ENCODE measurements at places on chromosomes 7 and 10. TPM values are rescaled to one million over a fixed set of nuclear protein-coding genes. Genes with fewer than 3 reads are reported as not detected.
A peak's percentile ranks its signal among the peaks of the same experiment; 100 is the strongest.

The PAPOLB gene
- not detected for total RNA-seq

The CRHR2 gene
- total RNA-seq: not detected

The ARHGEF35 gene
- total RNA-seq: 0.97 TPM

DNA sequence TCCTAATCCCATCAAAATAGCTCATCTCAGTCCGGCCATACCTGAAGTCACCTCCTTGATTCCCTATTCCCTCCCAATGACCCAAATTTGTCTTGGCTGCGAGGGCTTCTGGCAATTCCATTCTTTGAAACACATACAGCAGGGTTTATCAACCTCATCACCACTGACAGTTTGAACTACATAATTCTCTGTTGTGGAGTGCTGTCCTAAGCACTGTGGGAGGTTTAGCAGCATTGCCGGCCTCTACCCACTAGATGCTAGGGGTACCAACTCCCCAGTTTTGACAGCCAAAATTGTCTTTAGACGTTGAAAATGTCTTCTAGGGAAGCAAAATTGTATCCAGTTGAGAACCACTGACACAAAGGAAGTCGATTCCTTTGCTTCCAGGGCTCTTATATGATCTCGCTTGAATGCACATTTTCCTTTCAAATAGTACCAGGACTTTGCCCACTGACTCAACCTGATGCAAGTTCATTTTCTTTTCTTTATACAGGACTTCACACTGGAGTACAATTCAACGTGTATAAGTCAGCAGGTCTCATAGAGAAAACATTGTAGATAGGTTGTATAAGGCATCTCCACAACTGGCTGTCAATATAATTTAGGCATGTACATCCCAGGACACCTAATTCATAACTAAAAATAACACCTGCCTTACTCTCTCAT, 133.3 kb downstream of the STRA8 start:
- DNase-seq: no peak

DNA sequence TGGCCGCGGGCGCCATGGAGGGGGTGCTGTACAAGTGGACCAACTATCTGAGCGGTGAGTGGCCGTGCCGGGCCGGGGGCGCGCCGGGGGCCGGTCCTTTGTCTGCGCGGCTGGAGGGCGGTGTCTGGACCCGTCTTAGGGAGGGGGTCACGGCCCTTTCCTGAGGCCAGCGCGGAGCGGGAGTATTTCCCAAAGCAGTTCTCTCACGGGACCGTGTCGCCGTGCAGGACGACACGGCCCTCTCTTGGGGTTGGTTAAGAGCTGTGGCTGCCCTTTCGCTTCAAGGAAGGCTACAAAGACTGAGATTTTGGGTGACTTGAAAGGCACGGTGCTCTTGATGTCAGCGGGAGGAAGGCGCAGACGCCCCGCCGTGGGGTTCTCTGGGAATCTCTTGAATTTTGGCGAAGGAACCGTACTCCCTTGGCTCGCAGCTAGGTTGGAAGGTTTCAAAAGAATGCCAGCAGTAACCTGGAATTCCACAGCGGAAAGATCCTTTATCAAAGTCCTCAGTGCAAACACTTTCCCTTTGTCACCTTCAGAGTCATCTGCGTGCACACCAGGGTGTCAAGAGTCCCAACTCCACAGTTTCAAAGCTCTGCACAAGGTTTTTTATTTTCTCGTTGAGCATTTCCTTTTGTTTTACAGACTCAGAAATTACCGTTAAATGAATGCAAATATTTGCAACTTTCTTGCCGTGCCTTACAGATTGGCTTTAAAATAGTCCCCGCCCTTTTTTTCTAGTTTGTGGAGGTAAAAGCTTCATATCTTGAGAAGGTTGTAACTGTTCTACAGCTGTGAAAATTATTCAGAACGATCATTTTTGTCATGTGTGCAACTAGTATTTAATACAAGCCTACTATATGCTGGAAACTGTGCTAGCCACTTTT, 780 bp downstream of the PLEKHA8 start:
- peak; percentile 38 for DNase-seq

DNA sequence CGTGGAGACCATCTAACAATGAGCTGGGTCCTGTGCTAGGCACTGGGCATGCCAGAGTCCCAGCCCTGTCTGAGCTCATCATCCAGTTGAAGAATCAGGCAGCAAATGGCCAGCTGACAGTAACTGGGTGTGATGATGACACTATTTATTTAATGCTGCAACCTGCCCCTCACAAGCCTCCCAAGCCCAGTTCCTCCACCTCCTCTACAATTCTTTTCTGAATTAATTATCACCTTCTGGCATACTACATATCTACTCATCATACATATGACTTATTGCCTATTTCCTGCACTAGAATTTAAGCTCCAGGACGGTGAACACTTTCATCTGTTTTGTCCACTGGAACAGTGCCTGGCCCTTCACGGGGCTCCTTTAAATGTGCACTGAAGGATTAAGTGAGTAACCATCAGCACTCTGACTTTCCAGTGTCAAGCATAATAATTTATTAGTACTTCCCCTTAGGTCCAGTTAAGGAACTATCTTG, 96.7 kb upstream of the LAMB4 start:
- DNase-seq: no peak

DNA sequence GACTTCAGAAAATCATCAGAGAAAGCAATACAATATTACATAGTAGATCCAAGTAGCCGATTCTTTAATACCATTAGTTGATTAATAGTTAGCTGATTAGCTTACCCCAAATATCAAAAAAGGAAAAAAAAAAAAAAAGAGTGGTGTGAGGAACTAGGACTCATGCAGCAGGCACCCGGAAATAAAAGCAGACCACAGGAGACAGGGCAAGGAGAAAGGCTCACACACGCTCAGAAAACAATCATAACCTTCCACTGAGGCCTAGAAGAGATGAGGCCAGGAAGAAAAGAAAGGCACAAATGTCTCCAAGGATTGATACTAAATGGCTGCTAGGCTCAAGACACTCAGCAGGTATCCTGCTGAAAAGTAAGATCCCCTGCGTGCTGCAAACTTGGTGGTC, 25.9 kb downstream of the TRDMT1 start:
- DNase-seq: no peak

DNA sequence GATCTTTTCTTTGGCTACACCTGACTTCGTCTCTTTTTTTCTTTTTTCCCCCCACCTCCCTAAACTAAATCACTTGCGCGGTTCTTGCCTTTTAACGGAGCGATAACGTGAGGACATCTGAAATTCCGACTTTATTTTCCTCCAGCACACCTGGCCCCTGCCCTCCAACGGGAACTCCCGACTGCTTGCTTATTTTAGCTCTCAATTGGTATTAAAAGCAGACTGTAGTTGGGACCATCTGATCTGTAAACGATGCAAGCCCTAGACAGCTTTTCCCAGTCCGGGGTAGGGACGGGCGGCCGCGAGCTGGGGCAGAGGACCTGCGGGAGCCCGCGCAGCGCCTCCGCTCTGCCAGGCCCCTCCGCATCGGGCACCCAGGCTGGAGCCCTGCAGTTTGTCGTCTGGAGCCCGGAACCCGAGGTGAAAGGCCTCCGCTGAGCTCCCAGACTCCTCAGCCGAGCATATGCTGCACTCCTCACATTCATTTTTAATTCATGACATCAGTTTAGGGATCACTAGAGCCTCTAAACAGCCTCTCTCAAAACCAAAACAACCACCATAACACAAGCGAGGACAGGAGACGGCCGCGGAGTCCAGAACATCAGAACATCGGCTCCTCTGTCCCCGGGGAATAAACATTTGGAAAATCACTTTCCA, 10.0 kb upstream of the EMX2 start:
- peak; percentile 67 for DNase-seq

GRCh38 chr7:106231856-106232490, 52.8 kb downstream of the NAMPT start:
- DNase-seq: no peak

- DNase-seq: no peak
Measured at GRCh38 chr7:146937836-146938235, 821.2 kb downstream of the CNTNAP2 start.

DNA sequence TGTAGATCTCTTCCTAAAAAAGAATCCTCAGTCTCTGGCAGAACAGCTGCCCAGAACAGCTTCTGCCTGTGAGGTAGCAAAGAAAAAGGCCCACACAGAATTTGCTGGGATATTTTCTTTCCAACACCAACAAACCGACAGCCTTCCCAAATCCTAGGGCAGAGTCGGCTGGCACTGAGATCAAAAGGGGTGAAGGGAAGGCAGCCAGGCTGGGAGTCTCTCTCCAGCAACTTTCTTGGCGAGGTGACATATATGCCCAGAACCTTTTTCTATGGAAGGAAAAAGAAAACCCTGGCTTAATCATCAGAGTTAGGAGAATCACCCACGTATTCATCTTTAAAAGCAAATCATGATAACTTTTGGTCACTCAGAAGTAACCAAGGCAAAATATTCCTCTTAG, 279.6 kb downstream of the DNAJB6 start:
- DNase-seq: no peak

DNA sequence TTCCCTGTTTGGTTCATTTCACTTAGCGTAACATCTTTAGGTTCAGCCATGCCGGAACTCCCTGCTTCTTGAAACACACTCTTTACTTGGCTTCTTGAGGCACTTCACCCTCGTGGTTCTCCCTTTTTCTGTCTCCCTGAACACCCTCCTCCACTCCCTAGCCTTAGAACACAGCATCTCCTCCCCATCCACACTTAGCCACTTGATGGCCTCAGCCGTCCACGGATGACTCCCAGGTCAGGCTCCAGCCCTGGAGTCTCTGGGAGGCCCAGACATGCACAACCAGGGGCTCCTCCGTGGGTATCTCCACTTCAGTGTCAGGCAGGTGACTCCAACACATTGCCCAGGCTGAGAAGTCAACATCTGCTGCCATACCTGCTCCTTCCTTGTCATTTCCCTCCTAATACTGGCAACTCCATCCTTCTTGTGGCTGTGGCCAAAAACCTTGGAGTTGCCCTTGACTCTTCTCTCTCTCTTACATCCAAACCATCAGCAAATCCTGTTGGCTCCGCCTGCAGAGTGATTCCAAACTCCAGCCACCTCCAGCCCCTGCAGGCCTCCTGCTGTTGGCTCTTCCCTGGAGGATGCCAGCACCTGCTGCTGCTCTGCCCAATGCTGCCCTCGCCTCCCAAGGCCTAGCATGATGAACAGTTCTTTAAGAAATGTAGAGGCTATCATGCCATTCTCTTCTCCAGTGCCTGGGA, 8.4 kb upstream of the INMT start:
- peak; percentile 54 for DNase-seq

GRCh38 chr7:136336932-136337331, 359.8 kb upstream of the MTPN start:
- no peak for DNase-seq

GRCh38 chr10:69685426-69685801, 55.4 kb downstream of the FAM241B start:
- DNase-seq: no peak

GRCh38 chr7:55075464-55076021, 56.7 kb downstream of the EGFR start:
- no peak for DNase-seq

DNA sequence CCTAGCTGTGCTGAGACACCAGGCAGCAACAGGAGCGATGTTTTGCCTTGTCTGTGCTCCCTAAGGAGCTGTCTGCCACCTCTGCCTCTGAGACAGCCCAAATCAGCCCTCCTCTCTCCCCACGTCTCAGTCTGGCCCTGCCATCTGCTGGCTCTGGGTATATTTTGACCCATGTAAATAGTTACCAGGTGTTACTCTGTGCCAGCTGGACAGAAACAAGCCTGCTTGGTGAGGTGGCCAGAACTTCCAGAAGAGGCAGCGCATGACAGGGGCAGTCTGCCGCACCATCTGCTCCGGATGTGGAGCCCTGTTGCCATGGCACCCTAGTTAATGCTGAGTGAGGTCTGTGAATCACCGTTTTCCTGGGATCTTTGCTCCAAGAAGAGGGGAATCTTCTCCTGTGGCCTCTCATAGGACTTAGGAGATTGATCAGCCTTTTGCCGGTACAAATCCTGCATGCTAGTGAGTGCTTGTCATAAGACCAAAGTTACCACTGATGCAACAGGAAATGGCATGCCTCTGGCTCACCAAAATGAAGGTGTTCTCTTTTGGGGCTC, 31.8 kb downstream of the GSTO2 start:
- peak; percentile 97 for DNase-seq

- no peak for DNase-seq
Measured at GRCh38 chr10:116487522-116488430, 58.0 kb upstream of the PNLIP start.

DNA sequence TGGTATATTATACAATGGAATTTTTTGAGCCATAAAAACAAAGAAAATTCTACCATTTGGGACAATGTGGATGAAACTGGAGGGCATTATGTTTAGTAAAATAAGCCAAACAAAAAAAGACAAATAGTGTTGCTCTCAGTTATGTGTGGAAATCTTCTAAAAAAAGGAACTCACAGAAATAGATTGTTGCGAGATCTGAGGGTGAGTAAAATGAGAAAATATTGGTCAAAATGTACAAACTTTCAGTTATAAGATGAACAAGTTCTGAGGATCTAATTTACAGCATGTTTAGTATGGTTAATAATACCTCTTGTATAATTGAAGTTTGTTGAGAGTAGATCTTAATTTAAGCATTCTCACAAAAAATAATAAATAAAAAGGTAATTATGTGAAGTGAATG, 291.2 kb downstream of the KIF20B start:
- no peak for DNase-seq

DNA sequence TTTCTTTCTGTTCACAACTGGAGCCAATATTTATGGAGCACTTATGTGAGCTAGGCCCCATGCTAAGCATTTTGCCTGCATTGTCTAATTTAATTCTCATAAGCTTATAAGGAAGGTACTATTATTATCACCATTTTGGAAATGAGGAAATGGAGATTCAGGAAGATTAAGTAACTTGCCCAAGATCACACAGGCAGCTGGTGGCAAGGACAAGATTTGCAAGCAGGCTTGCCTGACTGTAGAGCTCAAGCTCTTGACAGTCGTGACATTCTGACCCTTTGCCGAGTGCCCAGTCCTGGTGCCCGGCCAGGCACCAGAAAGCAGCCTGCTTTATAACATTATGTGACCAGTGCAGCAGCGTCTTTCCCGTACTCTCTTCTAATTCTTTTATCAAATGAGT, 38.2 kb downstream of the WNT2 start:
- DNase-seq: no peak

- DNase-seq: no peak
Measured at GRCh38 chr10:2908851-2909630, 158.3 kb upstream of the PFKP start.

DNA sequence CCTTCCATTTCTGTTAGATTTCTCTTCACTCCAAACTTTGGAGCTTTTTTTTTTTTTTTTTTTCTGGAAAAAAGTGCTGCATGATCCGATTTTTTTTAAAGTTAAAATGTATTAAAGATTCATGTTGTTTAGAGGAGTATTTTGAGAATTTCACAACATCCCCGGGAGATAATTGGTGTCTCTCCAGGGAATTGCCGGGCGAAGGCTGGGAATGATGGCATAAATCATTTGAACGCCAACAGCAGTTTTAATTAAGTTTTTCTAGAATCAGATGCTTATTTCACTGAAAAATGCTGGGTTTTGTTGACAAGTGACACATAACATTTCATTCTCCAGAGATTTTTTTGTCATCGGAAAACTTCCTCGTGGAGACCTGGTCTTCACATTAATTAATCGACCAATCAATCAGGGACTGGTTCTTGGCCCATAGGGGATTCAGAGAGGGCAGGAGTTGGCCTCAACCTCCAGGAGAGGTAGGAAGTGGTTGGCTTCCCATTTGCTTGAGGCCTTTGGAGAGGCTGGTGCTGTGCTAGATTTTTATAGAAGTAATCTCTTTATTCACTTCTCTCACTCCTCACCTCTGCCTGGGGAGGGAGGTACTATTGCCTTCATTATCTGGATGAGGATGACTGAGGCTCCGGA, 439.4 kb downstream of the TYW1 start:
- no peak for DNase-seq
